Activated naive CD8-positive, alpha-beta T cell treated with anti-CD3 and anti-CD28 coated beads for 36 hours (primary cell): ENCODE measurements at places on chromosomes 3 and 15. TPM values are rescaled to one million over a fixed set of nuclear protein-coding genes. Genes with fewer than 3 reads are reported as not detected.

- H3K4me3 ChIP-seq: no peak overlapping the region
- DNase-seq: no peak
- H3K27me3 ChIP-seq: no peaks in the 10 kb centered on the region
Observed at GRCh38 chr3:120139140-120139539, 44.9 kb upstream of the GSK3B start.

DNA sequence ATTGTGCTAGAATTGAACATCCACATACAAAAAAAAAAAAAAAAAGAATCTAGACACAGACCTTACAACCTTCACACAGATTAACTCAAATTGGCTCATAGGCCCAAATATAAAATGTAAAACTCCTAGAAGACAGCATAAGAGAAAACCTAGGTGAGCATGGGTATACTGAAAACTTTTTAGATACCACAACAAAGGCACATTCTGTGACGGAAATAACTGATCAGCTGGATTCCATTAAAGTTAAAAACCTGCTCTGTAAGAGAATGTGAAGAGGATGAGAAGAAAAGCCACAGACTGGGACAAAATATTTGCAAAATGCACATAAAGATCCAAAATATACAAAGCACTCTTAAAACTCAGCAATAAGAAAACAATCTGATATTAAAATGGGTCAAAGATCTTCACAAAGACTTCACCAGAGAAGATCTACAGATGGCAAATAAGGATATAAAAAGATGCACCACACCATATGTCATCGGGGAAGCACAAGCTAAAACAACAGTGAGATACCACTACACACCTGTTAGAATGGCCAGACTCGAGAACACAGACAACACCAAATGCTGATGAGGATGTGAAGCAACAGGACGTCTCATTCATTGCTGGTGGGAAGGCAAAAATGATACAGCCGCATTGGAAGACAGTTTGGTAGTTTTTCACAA is 167.9 kb downstream of the PDE8A start:
- H3K4me3 ChIP-seq: no peak overlapping the region
- DNase-seq: no peak
- H3K36me3 ChIP-seq: peaks cover 5% of the 10 kb centered on the region
- H3K27ac ChIP-seq: no peak overlapping the region

GRCh38 chr15:41713047-41713446 is 52.8 kb downstream of the MGA start:
- no peak overlapping the region for H3K27ac ChIP-seq
- DNase-seq: no peak
- no peaks in the 10 kb centered on the region for H3K27me3 ChIP-seq
- H3K4me3 ChIP-seq: no peak overlapping the region
- H3K36me3 ChIP-seq: peaks cover 15% of the 10 kb centered on the region
- peaks cover 2% of the 10 kb centered on the region for H3K4me1 ChIP-seq

GRCh38 chr15:100687582-100688141 is 85.3 kb downstream of the ASB7 start:
- H3K4me3 ChIP-seq: no peak overlapping the region
- no peaks in the 10 kb centered on the region for H3K4me1 ChIP-seq
- H3K27ac ChIP-seq: no peak overlapping the region
- no peaks in the 10 kb centered on the region for H3K36me3 ChIP-seq
- no peak for DNase-seq

AMIGO3 gene
- total RNA-seq: not detected

DNA sequence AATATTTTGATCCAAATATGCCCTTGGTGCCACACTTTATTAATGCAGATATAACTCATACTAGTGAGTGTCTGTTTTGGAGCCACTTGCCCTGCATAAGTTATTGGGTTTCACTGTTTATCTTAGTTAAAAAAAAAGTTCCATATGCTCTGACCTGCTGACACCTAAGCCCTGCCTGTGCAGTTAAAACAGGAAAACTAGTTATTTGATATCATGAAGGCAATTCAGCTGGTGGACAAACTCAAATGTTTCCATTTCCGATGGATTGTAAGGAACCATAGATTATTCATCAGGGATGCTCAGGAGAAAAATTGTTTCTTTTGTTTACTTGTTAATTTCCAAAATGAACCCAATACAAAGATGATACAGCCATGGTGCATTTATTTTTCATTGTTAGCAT is 68.3 kb downstream of the NR2F2 start:
- H3K4me3 ChIP-seq: no peak overlapping the region
- no peaks in the 10 kb centered on the region for H3K36me3 ChIP-seq
- no peak for DNase-seq
- H3K27me3 ChIP-seq: peaks cover 27% of the 10 kb centered on the region

HYAL2 gene
- 6.8 TPM for total RNA-seq
